Caco-2 (cell line): ENCODE measurements at places on chromosomes 7 and 10. TPM values are rescaled to one million over a fixed set of nuclear protein-coding genes. Genes with fewer than 3 reads are reported as not detected.

DNA sequence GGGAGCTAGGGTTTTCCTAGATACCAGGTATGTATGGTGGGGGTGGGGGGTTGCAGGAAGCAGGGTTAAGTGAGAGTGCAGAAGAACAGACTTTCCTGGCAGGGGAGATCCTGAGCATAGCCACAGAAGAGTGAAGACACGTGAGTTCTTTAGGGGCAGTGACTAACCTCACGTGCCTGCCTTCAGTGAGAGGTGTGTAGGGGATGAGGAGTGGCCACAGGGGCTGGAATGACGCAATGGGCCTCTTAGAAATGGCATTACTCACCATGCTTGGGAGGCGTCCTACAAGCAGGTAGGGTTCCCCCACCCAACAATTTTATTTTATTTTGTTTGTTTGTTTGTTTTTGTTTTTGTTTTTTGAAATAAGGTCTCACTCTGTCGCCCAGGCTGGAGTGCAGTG lies 698.6 kb upstream of the NRP1 start:
- H3K27me3 ChIP-seq: no peaks in the 10 kb centered on the region
- no peaks in the 10 kb centered on the region for H3K4me1 ChIP-seq
- H3K27ac ChIP-seq: no peak overlapping the region
- no peak overlapping the region for H3K4me3 ChIP-seq

The CDK14 gene
- total RNA-seq: 18.2 and 22.5 TPM in 2 replicates

The CALML3 gene
- total RNA-seq: 0.18 TPM in 1 of 2 replicates, not detected in the other

The CYP2C18 gene
- 0.72 and 0.79 TPM in 2 replicates for total RNA-seq

- no peak overlapping the region for H3K4me3 ChIP-seq
- no peaks in the 10 kb centered on the region for H3K4me1 ChIP-seq
- H3K36me3 ChIP-seq: no peaks in the 10 kb centered on the region
These were observed 656.5 kb upstream of the COBL start for GRCh38 chr7:51973071-51973470.

The CUZD1 gene
- total RNA-seq: 2.1 and 2.2 TPM in 2 replicates

GRCh38 chr7:139568346-139568675 lies 44.8 kb downstream of the CLEC2L start:
- H3K27me3 ChIP-seq: no peaks in the 10 kb centered on the region
